ENCODE measurements at places on chromosomes 11 and 22.

GRCh38 chr11:17538731-17539130 lies 5.5 kb downstream of the USH1C start:
- no peak for DNase-seq

- no peak for DNase-seq
Measured at GRCh38 chr11:24709928-24710565, 213.2 kb downstream of the LUZP2 start.

- DNase-seq, result no peak
Measured at GRCh38 chr11:12415342-12415966, 38.1 kb downstream of the PARVA start.

DNA sequence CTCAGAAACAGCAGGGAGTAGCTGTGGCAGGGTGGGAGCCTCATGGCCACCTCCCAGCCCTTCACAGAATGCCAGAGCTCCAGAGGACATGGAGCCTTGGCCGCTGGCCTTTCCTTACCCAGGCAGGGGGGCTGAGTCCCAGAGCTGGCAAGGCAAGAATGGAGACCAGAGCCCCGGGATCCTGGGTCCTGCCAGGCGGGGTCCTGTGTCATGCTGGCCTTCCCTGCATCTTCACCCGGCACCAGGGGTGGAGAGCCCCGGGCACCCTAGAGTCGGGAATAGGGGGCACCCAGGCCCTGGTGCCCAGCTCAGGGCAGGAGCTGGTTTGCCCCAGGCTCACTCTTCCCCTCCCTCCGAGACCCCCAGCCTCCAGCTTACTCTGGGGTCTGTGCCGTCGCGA lies 519.9 kb downstream of the TBC1D22A start:
- no peak for DNase-seq

DNA sequence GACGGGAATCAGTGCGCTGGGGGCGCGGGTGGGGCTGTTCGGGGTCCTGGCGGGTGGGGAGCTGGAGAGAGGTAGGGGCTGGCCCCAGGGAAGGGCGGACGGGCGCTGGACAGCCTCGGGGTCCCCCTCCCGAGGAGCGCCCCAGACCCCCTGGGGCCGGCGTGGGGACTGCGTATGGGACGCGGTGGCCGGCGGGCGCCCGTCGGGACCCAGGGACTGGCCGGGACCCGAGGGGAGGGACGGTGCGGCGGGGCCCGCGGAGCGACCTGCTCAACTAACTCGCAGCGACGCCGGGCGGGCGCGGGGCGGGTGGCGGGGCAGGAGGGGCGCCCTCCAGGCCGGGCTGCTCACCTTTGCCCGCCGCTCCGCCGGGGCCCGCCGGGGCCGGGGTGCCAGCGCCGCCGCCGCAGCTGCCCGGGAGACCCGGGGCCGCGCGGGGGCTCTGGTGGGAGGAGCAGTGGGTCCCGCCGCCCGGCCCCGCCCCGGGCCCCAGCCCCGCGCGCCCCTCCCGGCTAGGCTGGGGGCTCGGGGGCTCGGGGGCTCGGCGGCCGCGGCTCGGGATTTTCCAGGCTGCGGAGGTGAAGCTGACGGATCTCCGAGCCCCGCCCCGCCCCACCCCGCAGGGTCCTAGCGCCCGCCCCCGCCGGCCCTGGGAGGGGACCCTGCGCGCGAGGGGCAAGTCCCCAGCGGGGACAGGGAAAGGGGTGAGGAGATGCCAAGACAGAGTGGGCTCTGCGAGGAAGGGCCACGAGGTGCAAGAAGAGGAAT lies 12.3 kb downstream of the STARD10 start:
- no peak for DNase-seq

GRCh38 chr11:45031912-45032519 lies 81.3 kb upstream of the TP53I11 start:
- DNase-seq, result no peak

DNA sequence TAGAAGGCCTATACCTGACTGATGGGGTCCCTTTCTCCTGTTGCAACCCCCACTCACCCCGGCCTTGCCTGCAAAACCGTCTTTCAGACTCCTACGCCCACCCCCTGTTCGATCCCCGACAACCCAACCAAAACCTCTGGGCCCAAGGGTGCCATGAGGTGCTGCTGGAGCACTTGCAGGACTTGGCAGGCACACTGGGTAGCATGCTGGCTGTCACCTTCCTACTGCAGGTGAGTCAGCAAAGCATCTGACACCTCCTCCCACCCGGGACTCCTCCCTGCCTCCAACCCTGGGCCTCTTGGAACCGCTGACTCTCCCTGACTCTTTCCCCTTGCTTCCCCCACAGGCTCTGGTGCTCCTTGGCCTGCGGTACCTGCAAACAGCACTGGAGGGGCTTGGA lies 1.2 kb downstream of the ROM1 start:
- no peak for DNase-seq

GRCh38 chr11:35748644-35749043 lies 86.1 kb downstream of the TRIM44 start:
- DNase-seq, result no peak

GRCh38 chr11:71372693-71373657 lies 75.2 kb downstream of the DHCR7 start:
- no peak for DNase-seq

- DNase-seq, result no peak
Measured at GRCh38 chr11:96781082-96781481, 391.3 kb downstream of the JRKL start.

- DNase-seq, result no peak
Measured at GRCh38 chr11:32939866-32940265, 47.3 kb downstream of the QSER1 start.

DNA sequence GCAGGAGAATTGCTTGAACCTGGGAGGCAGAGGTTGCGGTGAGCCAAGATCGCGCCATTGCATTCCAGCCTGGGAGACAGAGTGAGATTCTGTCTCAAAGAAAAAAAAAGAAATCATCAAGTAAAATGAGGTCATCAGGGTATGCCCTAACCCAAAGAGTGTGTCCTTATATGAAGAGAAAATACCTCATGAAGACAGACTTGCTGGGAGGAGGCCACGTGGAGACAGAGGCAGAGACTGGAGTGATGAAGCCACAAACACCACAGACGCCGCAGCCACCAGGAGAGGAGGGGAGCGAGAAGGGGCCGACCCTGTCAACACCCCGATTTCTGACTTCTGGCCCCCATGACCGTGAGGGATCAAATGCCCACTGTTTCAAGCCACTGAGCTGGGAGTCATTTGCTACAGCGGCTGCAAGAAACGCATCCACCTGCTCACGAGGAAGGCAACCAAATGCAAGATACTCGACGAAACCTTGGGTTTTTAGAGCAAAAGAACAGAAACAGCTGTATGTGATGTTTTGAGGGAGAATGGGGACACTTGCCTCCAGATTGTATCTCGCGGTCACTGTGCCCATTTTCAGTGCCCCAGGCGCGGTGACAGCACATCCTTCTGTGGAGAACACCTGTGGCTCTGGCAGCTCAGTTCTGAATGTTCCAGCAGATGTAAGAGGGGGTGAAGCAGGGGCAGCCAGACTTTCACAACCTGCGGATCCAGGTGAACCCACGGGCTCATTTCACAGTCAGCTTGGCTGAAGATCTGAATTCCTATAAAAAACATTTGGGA lies 1317.2 kb downstream of the TBC1D22A start:
- DNase-seq, result no peak

DNA sequence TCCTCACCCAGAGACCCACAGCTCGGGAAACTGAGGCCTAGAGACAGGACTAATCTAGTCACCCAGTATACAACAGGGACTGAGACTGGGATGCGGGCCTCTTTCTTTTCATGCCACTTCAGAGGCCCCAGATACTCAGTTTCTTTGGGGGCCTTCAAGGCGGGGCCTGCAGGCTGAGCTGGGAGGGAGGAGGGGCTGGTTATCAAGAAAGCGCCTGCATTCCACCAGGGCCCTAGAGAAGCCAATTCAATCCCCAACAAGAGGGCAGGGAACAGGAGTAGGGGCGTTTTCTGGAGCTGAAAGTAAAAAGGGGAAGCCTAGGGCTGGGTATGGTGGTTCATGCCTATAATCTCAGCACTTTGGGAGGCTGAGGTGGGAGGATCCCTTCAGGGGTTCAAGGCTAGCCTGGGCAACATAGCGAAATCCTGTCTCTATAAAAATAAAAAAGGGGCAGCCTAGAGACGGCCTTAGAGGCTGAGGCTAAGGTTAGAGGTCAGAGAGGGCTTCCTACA lies 1.6 kb downstream of the ATG2A start:
- no peak for DNase-seq

Measured in NCI-H1436 treated with DMSO at 0.1 percent for 48 hours (cell line).